Stimulated activated CD4-positive, alpha-beta T cell treated with anti-CD3 and anti-CD28 coated beads, Interleukin-4, amount 100 ng/mL, for 48 hours (primary cell): ENCODE measurements at places on chromosomes 6 and 20.
A peak's percentile ranks its signal among the peaks of the same experiment; 100 is the strongest.

DNA sequence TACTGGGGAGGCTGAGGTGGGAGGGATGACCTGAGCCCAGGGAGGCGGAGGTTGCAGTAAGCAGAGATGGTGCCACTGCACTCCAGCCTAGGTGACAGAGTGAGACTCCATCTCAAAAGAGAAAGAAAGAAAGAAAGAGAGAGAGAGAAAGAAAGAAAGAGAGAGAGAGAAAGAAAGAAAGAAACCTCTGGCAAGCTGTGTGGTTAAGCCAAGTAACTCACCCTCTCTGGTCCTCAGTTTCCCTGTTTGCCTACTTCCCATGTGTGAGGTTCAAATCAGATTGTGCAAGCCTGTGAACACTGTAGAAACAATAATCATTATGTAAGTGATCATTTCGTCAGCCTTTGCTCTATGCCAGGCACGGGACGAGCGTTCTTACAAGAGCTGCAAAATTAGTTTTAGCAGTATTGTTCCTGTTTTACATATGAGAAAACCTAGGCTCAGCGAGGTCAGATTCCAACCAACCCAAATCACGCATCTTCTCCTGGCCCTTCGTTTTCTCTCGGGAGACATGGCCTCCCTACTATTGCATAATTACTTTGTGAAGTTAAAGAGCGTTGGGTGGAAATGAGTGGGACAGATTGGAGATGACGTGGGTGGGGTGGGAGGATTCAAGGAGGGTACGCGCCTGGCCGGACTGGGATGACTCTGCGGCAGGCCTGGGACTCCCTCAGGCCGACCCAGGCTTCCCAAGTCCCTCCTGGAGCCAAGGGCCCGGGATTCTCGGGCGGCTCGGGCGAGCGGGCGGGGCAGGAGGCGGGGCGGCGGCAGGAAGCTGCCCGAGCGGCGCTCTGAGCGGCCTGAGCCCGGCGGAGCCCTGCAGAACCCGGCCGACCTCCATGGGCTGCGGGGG is at the start of gene SNX21:
Gene SNX21, plus strand, starts transcription at position 770 of the 853 bp plus-strand sequence. CDS start 121 bp downstream, outside the sequence.
- no peak for DNase-seq

DNA sequence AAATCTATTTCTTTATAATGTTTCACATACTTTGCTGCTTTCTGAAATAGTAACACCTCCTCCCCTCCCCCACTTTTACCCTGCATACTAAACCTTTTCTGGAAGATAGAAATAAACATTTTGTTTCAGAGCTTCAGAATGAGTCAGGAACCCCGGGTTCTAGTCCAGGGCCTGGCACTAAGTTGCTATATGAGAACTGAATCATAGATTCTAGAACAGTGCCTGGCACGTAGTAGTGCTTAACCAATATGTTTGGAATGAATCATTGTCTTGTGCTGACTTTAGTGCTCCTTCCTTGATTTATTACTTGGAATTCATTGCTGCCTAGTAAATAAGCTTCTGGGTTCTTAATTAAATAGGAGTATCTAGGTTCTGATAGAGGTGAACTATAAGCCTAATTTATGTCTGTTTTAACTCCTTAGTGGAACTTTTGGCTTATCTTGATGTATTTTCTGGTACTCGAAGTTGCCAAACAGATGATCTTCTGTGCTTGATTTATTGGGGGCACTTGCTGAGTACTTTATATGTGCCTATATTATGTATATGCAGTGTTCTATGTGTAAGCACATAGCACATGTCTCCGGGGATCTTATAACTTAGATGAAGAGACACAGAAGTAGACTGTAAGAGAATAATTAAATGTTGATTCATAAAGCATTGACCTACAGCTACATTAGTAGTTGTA is 18.6 kb downstream of the TAB2 start:
- DNase-seq: peak; percentile 41

GRCh38 chr6:158313989-158314388 is 1.7 kb downstream of the TULP4 start:
- DNase-seq: no peak

DNA sequence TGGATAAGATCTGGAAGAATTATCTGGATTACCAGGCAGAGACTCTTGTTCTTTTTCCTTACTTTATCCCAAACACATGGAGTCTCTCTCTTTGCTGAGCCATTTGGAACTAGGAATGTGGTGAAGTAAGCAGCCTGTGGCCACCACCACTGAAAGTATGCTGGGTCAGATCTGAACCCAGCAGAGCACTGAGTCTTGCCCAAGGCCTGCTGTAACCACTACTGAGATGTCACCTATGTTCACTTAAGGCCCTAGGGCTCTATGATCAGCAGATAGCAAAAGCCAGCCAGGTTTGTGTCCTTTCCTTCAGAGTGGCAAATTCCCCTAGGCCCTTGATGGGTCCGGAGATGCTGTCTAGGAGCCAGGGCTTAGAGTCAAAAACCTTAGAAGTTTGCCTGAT is 103.3 kb upstream of the PLN start:
- no peak for DNase-seq

DNA sequence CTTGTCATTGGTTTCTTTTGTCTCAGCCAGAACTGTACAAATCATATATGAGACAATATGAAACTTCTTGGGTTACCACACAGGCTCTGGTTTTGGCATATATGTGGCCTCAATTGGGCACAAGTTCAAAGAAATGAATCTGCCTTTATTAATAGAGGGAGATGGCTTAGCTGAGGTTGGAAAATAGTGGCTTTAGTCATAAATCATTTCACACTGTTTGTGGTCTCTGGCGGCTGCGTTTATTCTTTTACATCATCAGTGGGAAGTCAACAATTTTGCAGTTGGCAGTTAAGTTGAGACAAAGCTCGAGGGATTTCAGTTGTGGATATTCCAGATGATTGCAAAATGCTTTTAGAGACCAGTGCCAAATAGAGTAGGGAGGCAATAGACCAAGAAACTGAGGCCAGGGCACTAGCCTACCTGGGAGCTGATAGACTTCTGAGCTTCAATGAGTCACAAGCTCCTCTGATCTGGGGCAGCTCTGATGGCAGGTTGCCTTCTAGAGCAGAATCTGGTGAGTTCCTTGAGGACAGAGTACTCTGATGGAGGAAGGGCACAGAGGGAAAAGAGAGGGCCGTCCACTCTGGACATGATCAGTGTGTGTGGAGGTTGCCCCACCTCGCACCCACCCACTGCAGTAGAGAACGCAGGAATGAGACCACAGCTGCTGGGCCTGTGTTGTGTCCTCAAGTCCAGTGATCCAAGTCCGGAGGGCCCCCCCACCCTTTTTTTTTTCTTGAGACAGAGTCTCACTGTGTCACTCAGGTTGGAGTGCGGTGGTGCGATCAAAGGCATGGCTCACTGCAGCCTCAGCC is 73.5 kb downstream of the ARMC2 start:
- DNase-seq: no peak

GRCh38 chr20:38242848-38243708 is 17.5 kb downstream of the KIAA1755 start:
- no peak for DNase-seq

GRCh38 chr6:170452767-170453545 is 100.2 kb downstream of the PSMB1 start:
- no peak for DNase-seq

- no peak for DNase-seq
Observed at GRCh38 chr6:41445261-41445660, 100.9 kb upstream of the FOXP4 start.

DNA sequence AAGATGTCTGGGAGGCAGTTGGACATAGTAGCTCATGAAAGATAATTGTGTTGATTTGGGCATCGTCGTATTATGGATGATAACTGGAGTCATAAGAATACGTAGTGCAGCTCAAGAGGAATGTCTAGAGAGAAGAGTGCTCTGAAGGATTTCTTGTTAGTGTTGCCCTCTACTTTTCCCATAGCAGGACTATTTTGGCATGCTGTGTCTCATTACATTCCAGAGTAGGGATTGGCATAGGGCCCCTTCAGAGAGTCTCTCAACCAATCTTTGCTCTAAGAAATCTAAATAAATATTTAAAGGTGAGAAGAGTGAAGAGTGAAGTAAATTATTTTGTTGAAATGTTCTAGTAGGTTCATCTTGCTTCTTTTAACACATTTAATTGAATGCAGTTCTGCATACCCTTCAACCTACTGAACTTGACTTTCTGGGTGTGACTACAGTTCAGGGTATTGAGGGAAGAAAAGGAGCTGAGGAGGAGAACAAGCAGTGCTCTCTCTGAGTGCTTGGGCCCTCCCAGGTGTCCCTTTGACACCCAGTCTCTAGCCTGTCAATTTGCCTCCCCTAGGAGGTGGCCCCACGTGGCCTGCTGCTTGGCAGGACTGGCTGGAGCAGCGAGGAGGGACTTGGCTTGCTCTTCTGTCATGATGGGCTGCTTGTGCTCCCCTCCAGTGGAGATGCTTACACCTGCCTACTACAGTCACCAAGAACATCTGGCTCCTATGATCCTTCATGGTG is 33.3 kb downstream of the SOBP start:
- no peak for DNase-seq

GRCh38 chr20:3888622-3889488 is at the start of gene PANK2:
PANK2 (plus strand) TSS chr20:3889387.
- DNase-seq: peak; percentile 97

GRCh38 chr6:20117474-20117873 is 94.8 kb downstream of the MBOAT1 start:
- DNase-seq: no peak

DNA sequence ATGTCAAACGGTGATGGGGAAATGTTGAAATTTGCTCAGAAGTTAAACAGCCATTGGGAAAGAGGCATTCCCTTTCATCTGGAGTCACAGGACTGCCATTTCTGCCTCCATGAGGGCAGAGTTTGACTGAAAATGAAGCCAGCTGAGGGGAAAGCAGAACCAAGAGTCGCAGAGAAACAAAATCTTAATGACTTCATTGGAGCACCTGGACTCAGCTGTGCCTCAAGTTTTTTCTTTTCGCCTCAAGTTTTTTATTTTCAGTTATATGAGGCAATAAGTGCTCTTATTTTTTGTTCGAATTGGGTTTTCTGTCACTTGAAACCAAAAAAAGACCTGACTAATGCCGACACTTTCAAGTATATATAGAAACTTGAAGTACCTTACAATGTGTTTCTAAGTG is 161.3 kb downstream of the PKHD1 start:
- DNase-seq: no peak

DNA sequence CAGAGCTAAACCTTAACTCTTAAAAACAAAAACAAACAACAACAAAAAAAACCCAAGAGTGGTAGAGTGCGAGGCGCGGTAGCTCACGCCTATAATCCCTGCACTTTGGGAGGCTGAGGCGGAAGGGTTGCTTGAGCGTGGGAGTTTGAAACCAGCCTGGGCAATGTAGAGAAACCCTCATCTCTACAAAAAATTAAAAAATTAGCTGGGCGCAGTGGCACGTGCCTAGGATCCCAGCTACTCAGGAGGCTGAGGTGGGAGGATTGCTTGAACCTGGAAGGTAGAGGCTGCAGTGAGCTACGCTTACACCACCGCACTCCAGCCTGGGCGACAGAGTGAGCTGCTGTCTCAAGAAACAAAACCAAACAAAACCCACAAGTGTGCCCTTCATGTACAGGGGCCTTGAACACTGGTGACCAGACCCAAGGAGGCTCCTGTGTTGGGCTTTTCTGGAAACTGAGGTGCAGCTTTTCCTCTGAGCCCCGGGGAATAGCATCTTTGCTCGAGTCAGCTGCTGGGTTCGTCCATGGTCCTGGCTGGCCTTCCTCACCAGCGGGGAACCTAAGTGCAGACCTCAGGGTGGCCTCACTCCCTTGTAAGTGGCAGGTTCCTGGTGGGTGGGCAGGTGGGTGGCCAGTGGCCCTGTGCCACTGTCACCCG is 39.9 kb downstream of the PYGB start:
- no peak for DNase-seq

- DNase-seq: no peak
Observed at GRCh38 chr6:94735270-94735669, 842.1 kb upstream of the MANEA start.

GRCh38 chr6:33286946-33287914 is 1.8 kb downstream of the WDR46 start:
- no peak for DNase-seq

- DNase-seq: no peak
Observed at GRCh38 chr20:57605045-57605444, 15.2 kb downstream of the ZBP1 start.

- no peak for DNase-seq
Observed at GRCh38 chr6:111382476-111383294, 100.3 kb downstream of the REV3L start.

- DNase-seq: no peak
Observed at GRCh38 chr20:6148073-6148472, 25.2 kb upstream of the FERMT1 start.

DNA sequence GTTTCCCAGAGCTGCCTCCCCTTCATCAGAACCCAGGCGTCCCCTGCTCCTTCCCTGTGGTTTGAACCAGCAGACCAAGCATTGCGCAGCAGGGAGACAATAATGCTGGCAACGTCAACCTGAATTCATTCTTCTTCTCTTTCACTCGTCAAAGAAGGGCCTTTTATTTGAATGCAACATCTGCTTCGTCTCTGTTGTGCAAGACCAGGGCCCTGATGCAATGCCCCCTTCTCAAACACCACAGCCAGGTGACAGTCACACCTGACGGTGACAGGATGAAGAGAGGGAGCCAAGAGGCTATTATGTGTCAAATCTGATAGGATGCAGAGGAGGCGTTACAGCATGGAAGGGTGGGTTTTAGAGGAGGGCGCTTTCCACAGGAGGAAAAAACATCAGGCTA is 8.0 kb downstream of the INSM1 start:
- DNase-seq: no peak

- no peak for DNase-seq
Observed at GRCh38 chr6:130740308-130740707, 86.9 kb upstream of the SMLR1 start.

DNA sequence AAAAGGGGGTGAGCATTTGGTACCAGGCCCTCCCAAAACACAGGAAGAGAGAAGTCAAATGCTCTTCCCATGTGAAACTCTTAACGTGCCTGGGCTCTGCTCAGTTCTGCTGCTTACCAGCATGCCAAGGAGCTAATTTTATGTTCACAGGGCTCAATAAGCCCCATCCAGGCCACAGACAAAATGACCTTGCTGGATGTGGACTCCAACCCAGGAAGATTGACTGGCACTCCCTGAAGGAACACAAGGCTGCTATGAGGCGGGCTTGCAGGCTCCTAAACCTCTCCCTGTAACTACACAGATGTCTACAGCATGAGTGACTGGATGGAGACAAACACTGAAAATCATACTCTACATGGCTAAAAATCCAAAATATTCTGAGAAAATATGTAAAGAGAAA is 50.6 kb downstream of the CHD6 start:
- DNase-seq: no peak

DNA sequence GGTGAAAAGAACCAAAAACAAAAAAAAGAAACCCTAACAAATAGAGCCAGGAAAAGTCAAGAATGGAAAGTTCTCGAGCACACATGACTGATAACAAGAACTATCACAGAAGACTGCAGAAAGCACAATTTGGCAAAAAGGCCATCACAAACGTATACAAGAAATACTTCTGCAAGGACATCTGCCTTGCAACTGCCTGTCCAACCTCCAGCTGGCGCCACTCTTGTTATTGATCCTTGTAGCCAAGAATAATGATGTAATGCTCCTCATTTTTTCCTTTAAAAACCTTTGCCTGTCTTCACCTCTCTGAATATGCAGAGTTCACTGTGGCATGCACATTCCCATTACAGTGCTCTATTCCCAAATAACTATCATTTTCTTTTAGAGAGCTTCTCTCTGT is 87.9 kb upstream of the BMP5 start:
- no peak for DNase-seq
